Stimulated activated naive B cell treated with anti-CD40 and anti-IgM and Interleukin-4, amounts not matched to agents 10 μg/mL and 1 μg/mL and 100 μg/mL, for 72 hours (primary cell): ENCODE measurements at places on chromosomes 12 and 14.

- H3K4me1 ChIP-seq: peaks cover 4% of the 10 kb centered on the region
- no peak for DNase-seq
- H3K4me3 ChIP-seq: no peak overlapping the region
Measured at GRCh38 chr14:106174206-106174605, 647.8 kb downstream of the TMEM121 start.

GRCh38 chr12:32559434-32559833 lies 119.7 kb upstream of the DNM1L start:
- no peak overlapping the region for H3K4me3 ChIP-seq
- H3K4me1 ChIP-seq: peaks cover 25% of the 10 kb centered on the region
- no peak for DNase-seq
- peaks cover 4% of the 10 kb centered on the region for H3K36me3 ChIP-seq
- H3K27ac ChIP-seq: no peak overlapping the region

DNA sequence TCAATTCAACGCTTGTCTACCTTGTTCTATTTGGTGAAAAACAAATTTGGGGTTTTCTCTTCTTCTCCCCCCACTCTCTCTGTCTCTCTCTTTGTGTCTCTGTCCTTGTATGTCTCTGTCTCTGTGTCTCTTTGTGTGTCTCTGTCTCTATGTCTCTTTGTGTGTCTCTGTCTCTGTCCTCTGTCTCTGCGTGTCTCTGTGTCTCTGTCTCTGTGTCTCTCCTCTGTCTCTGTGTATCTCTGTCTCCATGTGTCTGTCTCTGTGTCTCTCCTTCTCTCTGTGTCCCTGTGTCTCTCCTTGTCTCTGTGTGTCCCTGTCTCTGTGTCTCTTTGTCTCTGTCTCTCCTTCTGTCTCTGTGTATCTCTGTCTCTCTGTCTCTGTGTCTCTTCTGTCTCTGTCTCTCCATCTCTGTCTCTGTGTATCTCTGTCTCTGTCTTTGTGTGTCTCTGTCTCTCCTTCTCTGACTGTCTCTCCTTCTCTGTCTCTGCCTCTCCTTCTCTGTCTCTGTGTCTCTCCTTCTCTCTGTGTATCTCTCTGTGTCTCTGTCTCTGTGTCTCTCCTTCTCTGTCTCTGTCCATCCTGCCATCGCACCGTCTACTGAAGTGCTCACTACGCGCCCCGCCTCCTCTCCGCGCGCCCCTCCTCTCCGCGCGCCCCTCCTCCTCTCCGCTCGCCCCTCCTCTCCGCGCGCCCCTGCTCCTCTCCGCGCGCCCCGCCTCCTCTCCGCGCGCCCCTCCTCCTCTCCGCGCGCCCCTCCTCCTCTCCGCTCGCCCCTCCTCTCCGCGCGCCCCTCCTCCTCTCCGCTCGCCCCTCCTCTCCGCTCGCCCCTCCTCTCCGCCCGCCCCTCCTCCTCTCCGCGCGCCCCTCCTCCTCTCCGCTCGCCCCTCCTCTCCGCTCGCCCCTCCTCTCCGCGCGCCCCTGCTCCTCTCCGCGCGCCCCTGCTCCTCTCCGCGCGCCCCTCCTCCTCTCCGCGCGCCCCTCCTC lies 12.8 kb downstream of the LRCOL1 start:
- H3K4me1 ChIP-seq: peaks cover 27% of the 10 kb centered on the region
- DNase-seq: no peak
- H3K4me3 ChIP-seq: peak overlapping the region; percentile 89
- H3K36me3 ChIP-seq: no peaks in the 10 kb centered on the region
- H3K27me3 ChIP-seq: peaks cover 41% of the 10 kb centered on the region

DNA sequence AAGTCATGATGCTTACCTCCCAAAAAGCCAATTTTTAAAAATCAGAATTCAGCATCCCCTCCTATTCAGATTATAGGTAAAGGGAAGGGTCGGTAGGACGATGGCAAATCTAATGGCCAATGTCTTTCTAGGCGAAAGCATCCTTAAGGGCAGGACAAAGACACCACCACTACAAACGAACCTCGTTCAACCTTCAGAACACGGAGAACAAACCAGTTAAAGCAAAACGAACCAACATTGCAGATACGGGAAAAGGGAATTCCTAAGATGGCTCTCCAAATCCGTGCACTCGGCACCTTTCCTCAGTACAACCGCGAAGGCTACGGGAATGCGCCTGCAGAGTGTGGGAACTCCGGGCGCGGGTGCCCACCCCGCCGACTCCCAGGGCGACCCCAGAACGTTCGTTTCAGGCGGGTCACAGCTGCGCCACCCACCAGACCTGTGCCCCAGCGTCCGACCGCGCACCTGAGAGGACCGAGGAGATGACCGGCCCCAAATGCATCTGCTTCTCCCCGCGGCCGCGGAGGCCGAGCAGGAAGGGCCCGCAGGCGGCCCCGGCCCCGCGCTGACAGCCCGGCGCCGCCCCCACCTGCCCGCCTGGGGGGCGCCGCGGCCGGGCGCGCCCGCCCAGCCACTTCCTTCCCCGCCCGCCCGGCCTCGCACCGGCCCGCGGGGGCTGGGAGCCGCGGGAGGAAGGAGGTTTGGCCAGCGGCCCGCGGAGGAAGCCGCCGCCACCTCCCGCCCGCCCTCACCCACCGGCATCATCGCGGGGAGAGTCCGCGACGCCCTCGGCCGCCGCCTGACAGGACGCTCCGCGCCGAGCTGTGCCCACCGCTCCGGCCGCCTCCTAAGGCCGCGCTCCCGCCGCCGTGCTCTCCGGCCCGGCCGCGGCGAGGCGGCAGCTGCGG lies 578 bp downstream of the PPP1R13B start:
- no peaks in the 10 kb centered on the region for H3K27me3 ChIP-seq
- H3K27ac ChIP-seq: peak overlapping the region; percentile 51
- no peaks in the 10 kb centered on the region for H3K36me3 ChIP-seq
- peak overlapping the region; percentile 81 for H3K4me3 ChIP-seq
- no peak for DNase-seq

DNA sequence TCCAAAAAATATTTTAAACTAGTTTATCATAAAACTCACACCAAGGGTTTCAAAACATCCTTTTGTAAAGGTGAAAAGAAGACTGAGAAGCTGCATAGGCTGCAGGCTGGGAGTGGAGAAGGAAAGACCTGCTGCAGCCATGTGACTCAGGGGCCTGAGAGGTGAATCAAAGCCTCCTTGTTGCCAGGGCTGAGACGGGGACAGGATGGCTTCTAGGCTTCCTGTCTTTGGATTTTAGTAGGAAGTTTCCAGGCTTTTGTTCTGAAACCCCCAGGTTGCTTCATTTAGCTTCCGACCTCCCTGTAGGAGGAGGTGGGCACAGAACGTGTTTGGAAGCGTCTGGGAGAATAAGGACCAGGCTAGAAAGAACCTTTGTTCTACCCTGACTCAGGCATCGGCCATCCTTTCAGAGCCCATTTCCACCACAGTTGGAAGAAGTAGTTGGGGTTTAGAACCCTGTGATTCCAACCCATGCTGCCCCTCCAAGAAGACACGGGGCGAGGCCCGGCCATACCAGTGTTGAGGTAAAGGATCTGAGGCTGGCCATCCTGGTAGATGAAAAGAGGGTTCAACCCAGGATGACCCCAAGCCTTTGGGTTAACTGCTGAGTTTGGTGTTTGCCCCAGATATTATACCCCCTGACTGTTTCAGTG lies 122.4 kb downstream of the SLC25A47 start:
- H3K27me3 ChIP-seq: no peaks in the 10 kb centered on the region
- DNase-seq: no peak
- H3K36me3 ChIP-seq: no peaks in the 10 kb centered on the region
- no peak overlapping the region for H3K27ac ChIP-seq
- no peak overlapping the region for H3K4me3 ChIP-seq

- no peak overlapping the region for H3K4me3 ChIP-seq
- H3K27ac ChIP-seq: no peak overlapping the region
- H3K27me3 ChIP-seq: no peaks in the 10 kb centered on the region
- H3K36me3 ChIP-seq: no peaks in the 10 kb centered on the region
Measured at GRCh38 chr12:130644566-130644965, 71.5 kb downstream of the RIMBP2 start.

- no peaks in the 10 kb centered on the region for H3K27me3 ChIP-seq
- H3K4me1 ChIP-seq: peaks cover 14% of the 10 kb centered on the region
- DNase-seq: no peak
Measured at GRCh38 chr12:25197608-25198007, 2.6 kb downstream of the ETFRF1 start.

- peaks cover 37% of the 10 kb centered on the region for H3K36me3 ChIP-seq
- DNase-seq: no peak
- H3K4me1 ChIP-seq: peaks cover 2% of the 10 kb centered on the region
- H3K27ac ChIP-seq: no peak overlapping the region
Measured at GRCh38 chr12:115953450-115953849, 324.0 kb downstream of the MED13L start.

- peaks cover 36% of the 10 kb centered on the region for H3K4me1 ChIP-seq
- peaks cover 6% of the 10 kb centered on the region for H3K36me3 ChIP-seq
- peak within 1 kb of the TSS; percentile 97 for H3K27ac ChIP-seq
- peak within 1 kb of the TSS; percentile 94 for H3K4me3 ChIP-seq
- H3K27me3 ChIP-seq: no peaks in the 10 kb centered on the region
- peak; percentile 87 for DNase-seq
Measured at GRCh38 chr14:70907176-70907995, at the start of gene PCNX1. TSS of gene PCNX1 (plus strand) at chr14:70907459. CDS start at chr14:70907851, 392 bp downstream.

- DNase-seq: no peak
- peaks cover 5% of the 10 kb centered on the region for H3K36me3 ChIP-seq
- no peaks in the 10 kb centered on the region for H3K27me3 ChIP-seq
- no peak overlapping the region for H3K27ac ChIP-seq
Measured at GRCh38 chr14:100448376-100448775, 125.2 kb downstream of the SLC25A47 start.

DNA sequence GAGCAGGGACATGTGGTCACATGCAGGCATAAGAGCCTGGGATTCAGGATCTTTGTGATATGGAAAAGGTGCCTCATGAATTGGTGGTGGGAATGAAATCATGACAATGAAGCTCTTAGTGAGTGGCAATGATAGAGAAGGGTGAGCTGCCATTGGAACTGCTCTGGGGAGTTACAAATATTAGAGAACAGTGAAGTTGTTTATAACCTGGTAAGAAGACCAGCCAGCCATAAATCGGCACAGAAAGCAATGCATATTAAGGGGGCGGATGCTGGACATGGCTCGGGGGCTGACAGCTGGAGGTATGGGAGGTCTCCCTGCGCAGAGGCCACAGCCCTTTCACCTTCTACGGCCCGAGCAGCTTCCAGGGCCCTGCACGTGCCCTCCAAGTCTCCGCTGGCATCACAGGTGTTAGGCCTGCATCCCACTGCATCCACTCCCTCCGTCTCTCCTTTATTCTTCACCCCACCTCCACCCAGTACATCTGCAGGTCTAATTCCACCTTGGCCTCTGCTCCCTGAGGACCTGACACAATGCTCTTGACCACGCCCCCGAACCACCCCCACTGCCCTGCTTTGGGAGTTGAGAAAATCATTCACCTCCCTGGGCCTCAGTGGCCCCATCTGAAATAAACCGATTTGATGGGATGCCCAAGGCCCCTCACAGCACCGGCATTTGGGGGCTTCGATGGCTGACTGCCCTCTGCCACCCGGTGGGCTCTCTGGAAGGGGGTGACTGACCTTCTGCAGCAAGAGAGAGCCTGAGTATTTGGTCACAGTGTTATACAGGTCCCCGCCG lies 4.1 kb downstream of the CACNA2D4 start:
- no peak overlapping the region for H3K4me3 ChIP-seq
- H3K4me1 ChIP-seq: peaks cover 21% of the 10 kb centered on the region
- DNase-seq: no peak

- H3K4me3 ChIP-seq: no peak overlapping the region
- no peaks in the 10 kb centered on the region for H3K4me1 ChIP-seq
- H3K27ac ChIP-seq: no peak overlapping the region
Measured at GRCh38 chr14:33035416-33036194, 96.9 kb downstream of the NPAS3 start.

DNA sequence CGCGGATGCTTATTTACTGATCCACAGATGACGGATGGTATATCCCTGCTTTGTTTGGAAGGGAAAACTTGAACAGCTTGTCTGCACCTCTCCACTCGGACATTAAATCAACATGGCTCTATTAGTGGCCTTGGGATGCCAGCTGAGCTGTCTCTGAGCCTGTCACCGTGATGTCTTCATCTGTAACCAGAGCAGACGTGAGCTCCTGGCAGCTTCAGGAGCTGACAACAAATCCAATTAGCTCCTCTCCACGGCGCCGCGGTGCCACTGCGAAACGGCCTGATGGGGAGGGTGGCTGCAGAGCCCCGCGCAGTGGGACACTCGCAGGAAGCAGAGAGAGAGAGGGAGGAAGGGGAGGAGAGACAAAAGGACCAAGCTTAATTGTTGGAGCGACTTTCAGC lies 112.3 kb downstream of the PAPOLA start:
- peaks cover 2% of the 10 kb centered on the region for H3K4me1 ChIP-seq
- no peaks in the 10 kb centered on the region for H3K36me3 ChIP-seq
- peaks cover 43% of the 10 kb centered on the region for H3K27me3 ChIP-seq
- H3K27ac ChIP-seq: no peak overlapping the region

DNA sequence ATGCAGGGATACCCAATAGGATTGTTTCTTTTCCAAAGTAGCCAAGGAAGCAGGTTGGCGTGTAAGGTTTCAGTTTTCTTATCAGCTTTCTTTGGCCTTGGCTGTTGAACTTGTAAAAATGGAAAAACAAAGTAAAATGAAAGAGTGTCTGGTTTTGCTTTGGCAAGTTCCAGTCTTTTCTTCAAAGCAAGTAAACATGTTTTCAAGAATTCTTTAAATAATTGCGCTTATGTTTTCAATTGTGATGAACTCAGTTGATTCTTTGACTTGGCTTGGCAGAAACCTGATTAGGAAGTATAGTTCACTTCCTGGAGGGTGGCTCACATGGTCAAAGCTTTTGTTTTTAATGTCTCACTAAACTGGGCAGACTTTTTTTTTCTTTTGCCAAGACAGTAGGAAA lies 112.2 kb upstream of the USP44 start:
- no peak for DNase-seq
- H3K4me3 ChIP-seq: no peak overlapping the region
- no peak overlapping the region for H3K27ac ChIP-seq
- peaks cover 1% of the 10 kb centered on the region for H3K36me3 ChIP-seq
- peaks cover 11% of the 10 kb centered on the region for H3K27me3 ChIP-seq

GRCh38 chr14:85533023-85533860 lies 3.3 kb downstream of the FLRT2 start:
- H3K4me3 ChIP-seq: peak overlapping the region; percentile 23
- peaks cover 74% of the 10 kb centered on the region for H3K27me3 ChIP-seq
- no peaks in the 10 kb centered on the region for H3K36me3 ChIP-seq
- H3K27ac ChIP-seq: peak overlapping the region; percentile 92
- no peak for DNase-seq

DNA sequence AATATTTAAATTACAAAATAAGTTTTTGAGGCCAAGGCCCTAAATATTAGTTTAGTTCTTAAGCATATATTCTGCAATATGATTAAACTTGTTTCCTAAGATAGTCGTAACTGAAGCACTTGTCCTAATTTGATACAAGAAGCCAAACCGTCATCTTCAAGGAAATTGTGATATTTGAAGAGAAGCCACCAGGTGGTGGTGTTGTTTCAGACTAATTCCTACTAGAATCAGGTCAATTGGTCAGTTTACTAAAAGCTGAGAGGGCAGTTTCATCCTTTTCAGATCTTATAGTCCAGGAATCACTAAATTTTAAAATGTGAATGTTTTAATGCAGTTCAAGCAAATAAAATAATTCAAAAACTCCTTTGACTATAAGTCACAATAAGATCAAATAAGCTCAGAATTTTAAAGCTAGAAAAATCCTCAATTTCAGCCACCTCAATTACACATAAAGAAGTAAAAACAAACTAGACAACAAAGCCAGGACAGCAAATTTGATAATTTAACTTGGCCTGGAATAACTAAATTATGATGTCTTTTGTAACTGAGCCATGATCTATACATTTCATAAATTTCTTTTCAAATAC lies 7.1 kb upstream of the ARL1 start:
- no peaks in the 10 kb centered on the region for H3K36me3 ChIP-seq
- peaks cover 3% of the 10 kb centered on the region for H3K27me3 ChIP-seq
- no peaks in the 10 kb centered on the region for H3K4me1 ChIP-seq
- H3K4me3 ChIP-seq: no peak overlapping the region

GRCh38 chr14:45251912-45252311 lies 1.1 kb downstream of the MIS18BP1 start:
- H3K4me3 ChIP-seq: peak overlapping the region; percentile 78
- peak; percentile 24 for DNase-seq
- peaks cover 5% of the 10 kb centered on the region for H3K4me1 ChIP-seq
- H3K36me3 ChIP-seq: no peaks in the 10 kb centered on the region
